Activated CD8-positive, alpha-beta memory T cell treated with anti-CD3 and anti-CD28 coated beads for 1 hour (primary cell): ENCODE measurements at places on chromosomes 2 and 18.

DNA sequence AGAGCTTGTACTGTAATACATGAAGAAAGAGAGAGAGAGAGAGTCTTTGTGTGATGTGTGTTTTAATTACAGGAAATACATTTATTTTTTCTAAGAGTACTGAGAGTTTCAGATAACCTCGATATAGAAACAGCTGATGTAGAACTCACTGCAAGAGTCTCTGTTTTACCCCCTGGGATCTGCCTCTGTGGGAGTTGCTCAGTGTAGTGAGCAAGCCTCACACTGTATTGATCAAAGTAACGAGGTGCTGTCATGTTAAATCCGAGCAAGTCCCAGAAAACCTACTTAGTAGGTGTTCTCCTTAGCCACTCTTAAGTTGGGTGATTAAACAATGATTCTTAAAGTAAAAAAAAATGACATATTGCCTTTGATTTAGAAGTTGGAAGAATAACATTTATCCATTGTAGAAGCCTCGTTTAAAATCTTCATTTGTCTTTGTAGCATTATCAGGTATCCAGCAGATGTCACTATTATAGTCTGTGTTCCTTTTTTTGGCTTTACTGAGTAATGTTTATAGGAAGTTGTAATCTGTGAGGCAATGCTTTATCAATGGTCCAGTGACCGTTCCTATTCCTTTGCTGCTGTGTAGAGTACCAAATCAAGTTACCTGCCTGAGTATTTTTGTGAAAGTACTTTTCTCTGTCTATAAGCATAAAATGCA lies 219.0 kb downstream of the MYO3B start:
- DNase-seq: no peak

- DNase-seq: no peak
These were observed 38.7 kb downstream of the ZNF521 start for GRCh38 chr18:25313268-25313667.

DNA sequence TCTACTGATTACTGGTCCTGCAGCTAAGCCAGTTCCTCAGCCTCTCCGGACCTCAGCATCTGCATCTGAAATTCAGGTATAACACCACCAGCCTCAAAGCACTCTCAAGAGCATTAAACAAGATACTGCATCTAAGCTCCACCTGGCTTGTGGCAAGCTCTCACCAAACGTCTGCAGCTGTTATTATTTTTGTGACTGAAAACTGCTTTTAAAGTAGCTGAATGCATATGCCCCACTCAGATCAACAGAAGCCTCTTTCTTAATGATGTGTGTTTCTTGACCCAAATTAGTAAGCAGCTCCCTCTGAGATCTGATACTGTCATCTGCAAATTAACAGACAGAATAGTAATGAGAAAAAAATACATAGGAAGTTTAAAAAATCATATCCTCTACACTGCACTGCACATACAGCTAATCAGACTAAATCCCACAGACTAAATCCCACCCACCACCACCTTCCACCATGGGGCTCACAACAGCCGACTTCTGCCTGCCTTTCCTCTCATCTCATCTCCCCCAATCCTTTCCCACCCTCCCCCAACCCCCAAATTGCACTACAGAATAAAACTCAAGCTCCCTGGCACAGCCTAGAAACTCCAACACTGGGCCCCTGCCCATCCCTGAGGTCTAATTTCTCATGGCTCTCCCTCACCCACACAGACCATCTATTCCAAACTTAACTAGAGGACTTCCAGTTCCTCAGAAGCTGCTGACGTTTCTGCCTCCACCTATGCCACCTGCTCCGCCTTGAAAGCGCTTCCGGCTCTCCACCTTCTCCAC lies 52.9 kb downstream of the TMEM163 start:
- no peak for DNase-seq

DNA sequence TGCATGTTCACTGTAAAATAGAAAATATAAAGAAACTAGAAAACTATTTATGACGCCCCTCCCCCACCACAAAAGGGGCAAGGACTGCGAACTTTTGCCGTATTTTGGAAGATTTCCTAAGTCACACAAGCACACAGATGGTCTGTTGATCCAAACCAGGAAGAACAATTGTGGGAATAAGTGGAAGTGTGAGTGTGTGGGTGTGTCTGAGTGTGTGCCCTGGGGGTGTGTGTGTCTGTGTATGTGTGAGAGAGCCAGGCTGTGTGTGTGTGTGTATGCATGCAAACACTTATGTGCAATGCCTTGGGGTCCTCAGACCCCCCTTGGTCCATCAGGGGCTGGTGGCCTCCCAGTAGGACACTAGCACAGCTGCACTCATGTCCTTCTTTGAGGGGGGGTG lies 43.1 kb downstream of the HPCAL1 start:
- no peak for DNase-seq

DNA sequence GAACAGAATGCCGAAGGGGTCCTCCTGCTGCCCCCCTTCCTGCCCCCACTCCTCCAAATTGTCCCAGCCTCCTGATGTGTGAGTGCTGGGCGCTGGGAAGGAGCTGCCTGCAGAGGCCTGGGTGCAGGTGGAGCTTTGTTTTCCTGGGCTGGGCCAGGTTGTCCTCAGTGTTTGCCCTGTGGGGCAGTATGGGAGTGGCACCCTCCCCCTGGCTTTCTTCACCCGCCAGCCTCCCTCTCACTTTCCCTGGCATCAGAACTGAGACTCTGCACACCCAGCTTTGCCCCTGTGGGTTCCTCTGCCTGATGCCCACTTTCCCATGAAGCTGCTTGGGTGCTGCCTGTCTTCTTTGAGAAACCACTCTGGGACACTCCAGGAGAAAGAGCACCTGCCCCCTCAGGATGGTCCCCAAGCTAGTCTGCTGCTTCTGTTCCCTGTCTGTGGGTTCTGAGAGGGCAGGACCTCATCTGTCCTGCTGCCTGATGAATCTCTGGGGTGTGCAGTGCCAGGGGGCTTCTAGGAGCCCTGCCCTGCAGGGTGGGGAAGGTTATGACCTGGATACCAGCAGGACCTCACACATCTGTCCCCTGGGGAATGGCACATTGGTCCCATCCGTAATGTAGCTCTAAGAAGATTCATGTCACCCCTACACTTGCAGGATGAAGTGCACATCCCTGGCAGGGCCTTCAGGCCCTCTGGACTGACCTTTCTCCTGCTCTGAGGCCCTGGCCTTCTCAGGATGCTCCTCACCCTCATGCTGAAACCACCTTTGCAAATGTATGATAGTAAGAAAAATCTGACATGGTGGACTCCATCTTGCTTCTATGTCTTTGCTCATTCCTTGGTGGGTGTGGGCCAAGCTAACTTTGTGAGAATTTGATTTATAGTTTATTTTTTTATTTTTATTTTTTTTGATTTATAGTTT lies 146.8 kb upstream of the HS6ST1 start:
- DNase-seq: no peak

- no peak for DNase-seq
These were observed 231.8 kb upstream of the RBBP8 start for GRCh38 chr18:22701326-22701725.

DNA sequence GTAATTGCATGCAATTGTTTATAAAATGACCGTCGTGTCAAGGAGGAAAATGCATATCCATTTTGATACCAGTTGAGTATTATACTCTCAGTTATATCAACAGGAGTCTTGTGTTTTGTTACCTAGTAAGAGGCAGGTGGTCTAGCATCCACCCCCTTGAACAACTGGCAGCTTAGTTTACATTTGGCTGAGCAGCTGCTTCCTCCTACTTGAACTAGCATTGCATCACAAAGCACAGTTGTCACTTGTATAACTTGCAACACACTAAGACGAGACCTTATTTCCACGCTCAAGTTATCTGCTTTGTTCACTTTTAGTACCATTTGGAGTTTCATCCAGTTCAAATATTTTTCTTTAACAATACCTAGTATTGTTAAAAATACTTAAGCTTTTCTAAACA lies 75.4 kb upstream of the UBE2E3 start:
- DNase-seq: no peak

- DNase-seq: no peak
These were observed 15.5 kb upstream of the DUSP19 start for GRCh38 chr2:183063083-183063482.

GRCh38 chr2:85444629-85445172 lies 26.2 kb downstream of the SH2D6 start:
- no peak for DNase-seq

DNA sequence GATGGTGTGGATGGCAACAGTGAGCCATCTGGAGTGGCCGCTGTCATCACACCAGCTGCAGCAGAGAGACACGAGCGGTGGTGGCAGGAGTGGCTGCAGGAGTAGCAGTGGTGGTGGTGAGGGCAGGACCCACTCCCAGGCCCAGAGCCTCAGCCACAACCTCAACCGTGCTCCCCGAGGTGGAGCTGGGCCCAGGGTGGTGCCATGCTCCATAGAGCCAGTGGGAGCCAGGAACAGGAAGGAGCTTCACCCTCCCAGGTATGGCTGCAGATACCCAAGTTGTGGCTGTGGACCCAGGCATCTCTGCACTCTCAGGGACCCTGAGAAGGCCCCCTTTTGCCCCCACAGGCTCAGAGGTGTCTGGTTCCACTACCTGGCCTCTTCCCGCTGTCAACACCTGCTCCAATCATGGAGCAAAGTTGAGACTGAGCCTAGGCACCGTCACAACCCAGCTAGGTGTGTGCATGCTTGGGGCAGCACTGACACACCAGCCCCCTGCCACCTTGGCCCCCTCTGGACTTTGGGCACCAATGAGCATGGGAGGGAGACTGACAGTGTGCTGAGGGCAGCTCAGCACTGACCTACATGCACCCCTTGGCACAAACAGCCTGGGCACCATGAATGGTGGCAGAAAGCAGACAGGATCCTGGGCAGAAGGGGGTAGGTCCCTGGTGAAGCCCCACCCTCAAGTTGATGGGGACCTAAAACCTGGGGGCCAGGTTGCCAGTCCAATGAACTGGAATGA lies 188.9 kb downstream of the NDUFA10 start:
- DNase-seq: no peak

DNA sequence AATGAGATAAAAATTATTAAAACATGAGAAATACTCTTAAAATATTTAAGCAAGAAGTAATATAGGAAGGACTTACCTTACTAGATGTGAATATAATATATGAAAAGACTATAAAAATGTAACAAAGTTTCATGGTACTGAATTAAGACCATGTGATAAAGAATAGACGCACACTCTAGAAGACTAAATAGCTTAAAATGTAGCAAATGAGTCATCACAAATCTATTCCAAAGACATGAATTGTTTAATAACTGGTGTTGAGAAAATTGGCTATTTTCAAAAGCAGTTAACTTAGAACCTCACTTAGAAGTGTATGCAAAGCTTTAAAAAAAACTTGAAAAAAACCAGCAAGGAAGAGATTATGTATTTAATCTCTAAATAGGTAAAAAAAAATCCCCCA lies 64.1 kb downstream of the POLE4 start:
- no peak for DNase-seq

GRCh38 chr2:131092458-131093005 lies 728 bp downstream of the FAM168B start:
- no peak for DNase-seq

GRCh38 chr2:191114403-191114886 lies 36.3 kb downstream of the STAT4 start:
- no peak for DNase-seq

GRCh38 chr2:21305581-21305980 lies 181.8 kb downstream of the TDRD15 start:
- no peak for DNase-seq

DNA sequence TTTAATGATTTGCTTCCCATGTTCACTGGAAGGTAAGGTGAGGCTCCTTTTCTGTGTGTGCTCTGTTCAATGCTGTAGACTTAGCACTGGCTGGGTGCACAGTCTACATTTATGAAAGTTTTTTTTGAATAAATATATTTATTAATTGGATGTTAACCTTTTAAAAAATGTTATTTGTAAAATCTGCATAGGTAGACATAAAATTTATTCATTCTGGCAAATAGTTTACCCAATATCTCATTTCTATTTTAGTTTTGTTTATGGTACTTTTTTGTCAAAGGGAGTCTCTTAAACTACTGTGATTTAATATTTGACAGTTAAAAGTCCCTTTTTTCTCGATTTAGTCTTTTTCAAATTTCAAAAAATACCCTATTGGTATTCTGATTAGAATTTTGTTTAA lies 19.9 kb downstream of the CDKL4 start:
- DNase-seq: no peak

DNA sequence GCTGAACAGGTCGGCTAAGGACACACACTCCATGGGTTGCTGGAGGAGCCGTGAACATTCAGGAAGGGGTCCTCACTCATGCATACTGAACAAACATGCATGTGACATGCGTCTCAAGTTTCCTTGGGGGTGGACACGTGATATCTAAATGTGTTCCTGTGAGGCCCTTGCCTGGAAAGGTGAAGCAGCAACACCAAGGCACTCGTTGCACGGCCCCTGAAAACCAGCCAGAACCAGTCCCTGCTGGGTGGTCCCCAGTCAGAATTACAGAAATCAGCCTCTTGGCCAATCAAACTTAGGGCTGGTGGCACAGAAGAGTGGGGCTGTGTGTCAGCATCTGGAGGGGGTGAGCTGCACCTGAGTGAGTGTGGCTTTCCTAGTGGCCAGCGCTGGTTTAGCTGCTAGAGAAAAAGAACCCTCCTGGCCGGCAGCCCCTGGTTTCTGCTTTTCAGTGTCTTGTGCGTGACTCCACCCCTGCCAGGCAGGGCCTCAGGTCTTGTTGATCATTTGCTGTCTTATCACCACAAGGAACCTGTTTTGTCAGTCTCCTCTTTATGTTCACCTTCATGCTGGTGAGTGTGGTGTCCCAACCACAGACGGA lies 3.2 kb upstream of the AQP12B start:
- DNase-seq: no peak
